Erythroblast (primary cell): ENCODE measurements at places on chromosomes 3 and 15.

GRCh38 chr3:160176923-160177322 is 48.3 kb upstream of the C3orf80 start:
- no peak for DNase-seq

GRCh38 chr3:18559331-18559842 is 134.2 kb upstream of the SATB1 start:
- peak; percentile 26 for DNase-seq

GRCh38 chr3:117743993-117744392 is 1034.4 kb downstream of the TUSC7 start:
- DNase-seq = no peak

GRCh38 chr3:42353631-42354030 is 56.8 kb downstream of the LYZL4 start:
- no peak for DNase-seq

GRCh38 chr3:80533553-80533952 is 765.8 kb upstream of the ROBO1 start:
- DNase-seq = no peak

DNA sequence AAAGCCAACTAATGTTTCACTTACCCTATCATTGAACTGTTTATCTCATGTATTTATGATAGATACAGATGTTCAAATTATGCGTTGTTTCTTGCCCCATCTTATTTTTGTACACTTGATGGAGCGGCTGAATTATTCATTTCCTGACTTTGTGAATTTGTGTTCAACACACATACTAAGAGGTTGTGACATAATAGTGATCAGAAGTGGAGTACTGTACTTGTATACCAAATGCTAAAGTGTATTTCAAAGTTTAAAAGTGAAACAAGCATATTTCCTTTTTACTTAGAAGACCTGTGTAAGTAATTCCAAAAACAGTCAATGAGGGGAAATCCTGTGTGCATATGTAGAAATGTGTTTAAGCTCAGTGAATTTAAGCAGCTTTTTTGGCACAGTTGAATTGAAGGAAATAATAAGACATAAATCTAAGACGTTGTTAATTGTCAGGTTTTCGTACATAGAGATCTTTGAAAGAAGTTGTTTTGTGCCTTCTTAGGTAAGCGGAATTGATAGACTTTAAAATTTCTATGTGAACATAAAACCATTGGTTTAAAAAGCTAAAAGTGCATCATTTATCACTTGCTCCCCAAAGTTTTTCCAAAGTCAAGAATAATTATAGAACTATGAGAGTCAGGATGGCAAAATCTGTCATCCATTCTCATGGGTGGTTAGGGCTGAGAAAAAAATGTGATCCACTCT is 1.9 kb downstream of the NFKBIZ start:
- no peak for DNase-seq

DNA sequence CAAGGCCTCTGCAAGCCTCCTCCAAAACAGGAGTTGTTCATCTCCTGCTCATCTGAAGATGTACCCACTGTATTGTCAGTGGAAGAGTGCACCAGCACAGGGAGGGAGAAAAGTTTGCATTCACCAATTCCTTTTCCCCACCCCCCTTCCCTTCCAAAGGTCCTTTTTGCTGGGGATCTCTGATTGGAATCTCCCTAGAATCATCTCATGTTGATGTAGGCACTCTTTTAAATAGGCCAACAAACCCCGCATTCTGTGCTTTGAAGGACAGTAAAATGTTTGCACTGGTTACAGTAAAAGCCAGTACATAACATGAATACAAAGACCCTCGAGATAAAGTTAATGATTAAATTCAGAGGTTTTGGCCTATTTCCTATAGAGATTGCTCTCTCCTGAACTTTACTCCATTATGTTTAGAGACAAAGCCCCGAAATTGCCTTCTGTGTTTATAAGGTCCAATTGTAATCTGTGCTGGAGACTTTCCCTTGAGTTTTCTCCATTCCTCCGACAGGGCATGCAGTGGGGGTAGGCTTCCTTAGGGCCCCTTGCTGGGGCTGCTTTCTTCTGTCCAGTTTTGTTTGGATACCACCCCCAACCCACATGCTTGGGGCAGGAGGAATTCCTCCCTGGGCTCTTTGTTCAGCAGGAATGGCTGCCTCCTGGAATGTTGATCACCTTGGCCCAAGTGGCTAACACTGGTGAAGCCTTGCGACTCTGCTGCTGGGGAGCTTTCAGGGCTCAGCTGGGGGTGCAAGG is 22.5 kb downstream of the TRIM71 start:
- DNase-seq = no peak

DNA sequence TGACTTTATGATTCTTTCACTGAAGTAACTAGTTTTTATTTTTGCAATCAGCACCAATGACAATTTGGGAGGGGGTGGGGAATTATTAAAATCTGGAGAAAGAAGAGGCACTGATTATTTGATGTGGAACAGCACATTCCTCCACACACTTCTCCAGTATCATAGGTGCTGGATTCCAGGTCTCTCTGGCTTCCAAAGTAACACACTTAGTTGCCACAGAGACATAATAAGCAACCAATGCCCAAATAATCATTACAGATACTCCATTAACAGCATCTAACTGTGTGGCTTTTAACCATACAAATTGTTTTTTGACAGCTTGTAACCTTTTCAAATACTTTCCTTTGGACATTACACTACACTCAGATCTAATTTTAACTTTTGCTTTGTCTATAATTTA is 131.0 kb upstream of the CDIN1 start:
- DNase-seq = no peak

DNA sequence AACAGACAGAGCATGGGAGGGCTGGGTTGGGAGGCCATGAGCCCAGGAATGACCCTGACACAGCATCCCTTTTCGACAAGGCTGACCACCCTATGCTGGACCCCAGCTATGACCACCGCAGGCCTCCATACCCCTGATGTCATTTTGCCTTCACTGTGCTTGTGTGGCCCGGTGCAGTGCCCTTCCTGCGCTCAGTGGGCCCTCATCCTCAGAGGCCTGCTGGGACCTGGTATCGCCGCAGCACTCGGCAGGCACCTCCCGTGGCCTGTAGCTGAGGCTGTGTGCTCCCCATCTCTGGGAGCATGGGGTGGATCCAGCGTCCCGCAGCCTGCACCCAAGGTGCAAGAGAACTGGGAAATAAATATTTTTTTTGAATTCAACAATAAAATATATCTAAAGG is 73.1 kb upstream of the MEF2A start:
- DNase-seq = no peak

DNA sequence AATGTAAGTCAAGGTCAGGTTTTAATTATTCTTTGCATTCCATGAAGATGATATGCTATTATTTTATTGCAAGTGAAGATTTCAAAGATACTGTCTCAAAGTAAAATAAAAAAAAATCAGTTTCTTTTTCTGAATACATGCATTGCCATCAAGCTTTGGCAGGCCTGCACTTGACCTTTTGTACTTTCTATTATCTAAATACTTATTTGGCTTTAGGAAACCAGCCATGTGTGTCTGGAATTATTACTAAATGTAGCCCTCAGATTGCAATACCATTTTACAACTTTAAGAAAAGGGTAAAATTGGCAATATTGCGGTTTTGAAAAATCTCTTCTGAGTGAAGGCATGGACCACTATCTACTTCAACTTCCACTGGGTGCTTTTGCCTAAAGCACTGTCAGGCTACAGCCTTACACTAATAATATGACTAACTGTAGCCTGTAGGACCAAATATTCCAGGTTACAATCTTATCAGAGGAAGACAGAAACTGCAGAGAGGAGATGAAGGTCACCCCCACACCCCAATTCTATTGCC is 349.4 kb upstream of the DCBLD2 start:
- DNase-seq = no peak

DNA sequence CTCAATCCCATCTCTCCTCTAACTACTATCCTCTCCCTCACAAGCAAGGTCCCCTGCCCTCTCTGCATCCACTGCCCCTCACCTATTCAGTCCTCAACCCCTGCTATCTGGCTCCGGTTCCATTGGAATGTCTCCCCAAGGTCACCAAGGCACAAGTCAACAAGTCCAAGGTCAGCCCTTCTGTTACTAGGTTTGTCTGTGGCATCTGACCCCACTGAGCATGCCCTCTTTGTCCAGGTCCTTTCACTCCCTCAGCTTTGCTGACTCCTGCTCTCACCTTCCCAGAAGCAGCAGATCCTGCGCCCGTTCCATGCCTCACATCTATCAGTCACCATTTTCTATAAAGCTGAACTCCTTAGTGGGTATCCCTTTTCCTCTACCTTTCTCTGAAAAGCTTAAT is 8.3 kb upstream of the SEMA7A start:
- DNase-seq = no peak

DNA sequence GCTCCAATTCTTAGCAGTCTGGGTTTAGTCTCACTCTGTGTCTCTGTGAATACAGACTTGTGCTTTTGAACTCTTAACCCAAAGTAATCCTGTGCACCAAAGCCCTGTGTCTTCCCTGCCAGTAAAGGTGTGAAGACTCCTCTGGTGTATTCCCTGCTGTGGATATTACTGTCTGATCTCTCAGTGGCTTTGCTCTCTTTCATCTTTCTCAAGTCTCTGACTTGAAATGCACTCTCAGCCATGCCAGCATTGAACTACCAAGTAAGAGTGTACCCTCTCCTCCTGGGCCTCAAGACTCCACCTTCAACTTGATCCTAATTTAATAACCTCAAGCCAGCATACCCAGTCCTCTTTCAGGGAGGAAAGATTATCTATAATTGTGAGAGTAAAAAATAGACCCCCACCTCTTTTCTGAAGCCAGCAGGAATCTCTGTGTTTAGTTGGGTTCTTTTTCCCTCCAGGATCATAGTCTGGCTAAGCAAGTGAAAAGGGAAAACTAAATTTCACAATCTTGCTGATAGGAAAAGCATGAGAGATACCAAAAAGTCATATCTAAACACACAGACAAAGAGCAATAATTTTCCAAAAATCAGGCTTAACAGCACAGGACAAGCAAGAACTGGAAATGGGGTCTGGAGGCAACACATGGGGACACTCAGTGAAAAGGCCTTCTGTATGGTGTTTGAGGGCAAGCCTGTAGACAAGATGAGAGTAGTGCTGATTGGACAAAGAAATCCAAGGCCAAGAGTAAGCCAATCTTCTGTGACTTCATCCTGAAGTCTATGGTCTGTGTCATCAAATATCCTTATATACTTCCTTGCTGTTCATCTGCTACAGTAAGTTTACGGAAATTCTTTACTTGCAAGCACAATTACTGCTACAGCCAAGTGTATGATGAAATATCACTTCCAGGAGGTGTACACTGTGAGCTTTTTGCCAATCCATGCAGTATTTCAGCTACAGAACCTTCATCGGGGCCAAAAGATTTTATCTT is 296.1 kb upstream of the TGFBR2 start:
- DNase-seq = no peak

GRCh38 chr3:120604784-120605183 is 8.6 kb downstream of the NDUFB4 start:
- DNase-seq = no peak

GRCh38 chr15:22918056-22918455 is 62.1 kb downstream of the CYFIP1 start:
- no peak for DNase-seq

DNA sequence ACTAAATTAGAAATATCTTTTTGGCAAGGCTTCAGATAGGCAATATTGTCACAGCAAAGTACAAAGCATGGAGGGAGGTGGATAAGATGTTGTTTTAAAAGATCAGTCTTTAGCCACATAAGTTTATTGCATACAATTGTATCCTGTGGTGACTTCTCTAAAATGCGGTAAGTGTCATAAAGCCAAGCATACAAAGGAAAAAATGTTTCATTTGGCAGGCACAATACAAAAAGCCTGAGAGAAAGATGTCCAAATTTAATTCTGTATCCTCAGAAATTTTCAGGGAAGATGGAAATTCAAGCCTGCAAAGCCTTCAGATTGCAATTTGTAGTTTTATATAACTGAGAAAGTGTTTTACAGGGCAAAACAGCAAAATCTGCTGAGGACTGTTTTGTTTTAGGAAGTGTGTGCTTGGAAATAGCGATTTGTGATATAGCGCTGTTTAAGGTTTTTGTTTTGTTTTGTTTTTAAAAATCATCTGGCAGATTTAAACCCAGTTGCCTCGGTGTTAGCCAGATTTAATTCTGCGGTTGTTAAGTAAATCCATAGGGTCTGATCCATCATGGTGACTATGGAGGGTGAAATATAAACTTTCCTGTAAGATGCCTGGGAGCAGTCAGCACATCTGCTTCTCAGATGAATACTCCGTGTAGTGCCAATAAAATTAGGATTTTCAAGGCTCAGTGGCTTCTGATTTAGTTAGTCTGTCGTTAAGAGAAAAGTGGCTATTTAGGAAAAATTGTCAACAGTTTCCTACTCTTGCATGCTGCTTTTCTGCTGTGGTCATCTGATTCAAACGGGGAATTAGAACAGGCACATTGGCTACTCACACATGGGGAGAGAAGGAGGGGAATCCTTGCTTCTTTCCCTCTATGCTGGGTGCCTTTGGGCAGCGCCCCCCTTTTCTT is 8.0 kb downstream of the KAT2B start:
- no peak for DNase-seq

GRCh38 chr3:120163026-120163425 is 68.8 kb upstream of the GSK3B start:
- DNase-seq = no peak

GRCh38 chr3:27487383-27487782 is 3.2 kb upstream of the SLC4A7 start:
- DNase-seq = no peak

- DNase-seq = no peak
These were observed 598.1 kb downstream of the GOLGA6L6 start for GRCh38 chr15:19943515-19943914.

DNA sequence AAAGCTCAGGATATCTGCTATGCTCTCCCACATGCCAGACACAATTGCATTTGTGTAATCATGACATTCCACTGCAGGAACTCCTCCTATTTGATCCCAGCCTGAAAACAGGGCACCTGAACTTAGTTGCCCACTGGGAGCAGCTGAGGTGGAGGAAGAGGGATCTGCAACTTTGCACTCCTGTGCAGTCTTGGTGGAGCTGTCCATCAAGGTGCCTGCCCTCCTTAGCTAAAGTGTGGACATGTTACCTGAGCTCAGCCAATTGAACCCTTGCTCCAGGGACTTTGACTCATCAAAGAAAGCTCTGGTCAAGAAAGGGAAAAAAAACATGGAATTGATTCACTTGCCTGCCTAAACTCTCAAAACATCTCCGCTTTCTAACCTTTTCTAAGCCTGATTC is 33.3 kb upstream of the TUBGCP5 start:
- DNase-seq = no peak

GRCh38 chr15:101118615-101119014 is 133.2 kb downstream of the CHSY1 start:
- no peak for DNase-seq

GRCh38 chr3:187318819-187319616 is 27.5 kb upstream of the MASP1 start:
- peak; percentile 35 for DNase-seq

GRCh38 chr3:14935592-14936345 is 11.6 kb upstream of the NR2C2 start:
- peak; percentile 24 for DNase-seq
